ENCODE measurements at places on chromosomes 5 and 9. TPM values are rescaled to one million over a fixed set of nuclear protein-coding genes. Genes with fewer than 3 reads are reported as not detected.

GRCh38 chr5:169716287-169716686 lies 79.2 kb downstream of the DOCK2 start:
- no peak for DNase-seq

The DND1 gene
- 0.21 TPM for polyA plus RNA-seq

DNA sequence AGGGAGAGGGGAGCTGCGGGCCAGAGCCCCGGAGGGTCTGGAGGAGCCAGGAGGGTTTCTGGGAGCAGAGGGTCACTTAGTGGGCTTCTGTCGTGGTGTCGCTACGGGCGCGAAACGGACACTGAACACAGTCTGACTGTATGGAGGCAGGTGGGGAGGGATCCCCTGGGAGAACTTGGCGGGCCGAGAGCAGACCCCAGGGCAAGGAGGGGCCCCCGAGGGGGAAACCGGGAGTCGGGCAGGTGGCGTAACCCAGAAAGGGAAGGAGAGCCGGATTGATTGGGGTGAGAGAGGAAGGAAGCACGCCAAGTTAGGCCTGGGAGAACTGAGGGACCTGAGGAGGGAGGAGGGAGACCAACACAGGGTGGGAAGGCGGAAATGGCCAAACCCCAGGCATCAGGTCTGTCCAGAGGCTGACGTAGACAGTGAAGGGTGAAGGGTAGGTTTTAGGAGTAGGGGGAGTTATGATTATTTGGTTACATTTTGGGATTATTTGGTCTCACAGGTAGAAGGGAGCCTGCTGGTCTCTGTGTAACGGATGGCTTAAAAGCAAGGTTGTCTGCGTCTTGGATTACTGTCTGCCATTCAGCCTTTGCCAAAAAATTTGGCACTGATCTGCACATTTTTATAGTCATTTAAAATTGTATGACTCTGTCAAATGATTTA lies 3.3 kb upstream of the MSMP start:
- no peak for DNase-seq

- no peak for DNase-seq
Measured at GRCh38 chr5:87372705-87373104, 40.0 kb downstream of the CCNH start.

Measured in left renal cortex interstitium (tissue), 4 donors.